ENCODE measurements at places on chromosomes 13 and 19.

DNA sequence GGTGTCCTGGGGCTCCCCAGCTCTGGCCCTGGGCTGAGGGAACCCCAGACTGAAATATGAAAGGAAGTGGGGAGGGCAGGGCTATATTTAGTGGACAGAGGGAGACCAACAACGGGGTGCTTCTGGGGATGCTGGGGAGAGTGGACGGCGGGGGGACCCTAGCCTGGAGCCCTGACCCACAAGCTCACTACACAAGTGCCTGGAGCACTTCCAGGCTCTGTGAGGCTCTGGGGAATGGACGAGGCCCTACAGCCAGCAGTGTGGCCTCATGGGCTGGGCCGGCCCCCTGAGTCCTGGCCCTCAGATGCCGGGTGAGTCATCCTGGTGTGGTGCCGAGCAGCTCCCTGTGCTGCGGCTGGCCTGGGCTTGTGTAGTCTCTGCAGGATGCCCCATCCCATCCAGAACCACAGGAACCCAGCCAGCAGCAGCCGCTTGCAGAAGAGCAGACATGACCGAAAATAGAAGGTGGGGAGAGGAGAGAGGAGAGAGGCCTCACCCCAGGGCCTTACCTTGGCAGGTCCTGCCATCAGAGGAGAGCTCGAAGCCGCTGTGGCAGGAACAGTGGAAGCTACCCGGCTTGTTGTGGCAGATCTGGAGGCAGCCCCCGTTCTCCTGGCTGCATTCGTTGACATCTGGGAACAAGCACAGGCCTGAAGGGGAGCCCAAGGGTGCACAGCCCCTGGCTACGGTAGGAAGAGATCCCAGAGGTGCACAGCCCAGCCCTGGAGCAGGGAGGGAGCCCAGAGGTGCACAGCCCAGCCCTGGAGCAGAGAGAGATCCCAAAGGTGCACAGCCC lies 26.1 kb downstream of the GAS6 start:
- no peak for DNase-seq

- no peak for DNase-seq
Measured at GRCh38 chr19:35357867-35358573, at the start of gene FFAR3. TSS of gene FFAR3 (plus strand) at chr19:35358460. CDS start at chr19:35358891, 431 bp downstream.

GRCh38 chr13:46386392-46387063 lies 524 bp downstream of the RUBCNL start:
- DNase-seq = no peak

GRCh38 chr19:13884726-13885591 lies 8.0 kb downstream of the NANOS3 start:
- DNase-seq = no peak

DNA sequence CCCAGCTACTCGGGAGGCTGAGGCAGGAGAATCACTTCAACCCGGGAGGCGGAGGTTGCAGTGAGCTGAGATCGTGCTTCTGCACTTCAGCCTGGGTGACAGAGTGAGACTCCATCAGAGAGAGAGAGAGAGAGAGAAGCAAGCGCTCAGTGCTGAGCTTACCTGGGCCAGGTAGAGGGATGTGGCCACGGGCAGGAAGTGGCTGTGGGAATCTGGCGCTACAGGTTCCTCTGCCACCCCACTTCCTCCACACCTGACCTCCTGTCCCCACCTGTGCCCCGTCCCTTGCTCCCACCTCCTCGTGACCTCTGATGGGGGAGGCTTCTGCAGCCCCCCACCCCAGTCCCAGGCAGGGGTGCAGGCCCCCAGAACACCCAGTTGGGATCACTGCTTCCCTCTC lies 1.0 kb upstream of the NCCRP1 start:
- no peak for DNase-seq

DNA sequence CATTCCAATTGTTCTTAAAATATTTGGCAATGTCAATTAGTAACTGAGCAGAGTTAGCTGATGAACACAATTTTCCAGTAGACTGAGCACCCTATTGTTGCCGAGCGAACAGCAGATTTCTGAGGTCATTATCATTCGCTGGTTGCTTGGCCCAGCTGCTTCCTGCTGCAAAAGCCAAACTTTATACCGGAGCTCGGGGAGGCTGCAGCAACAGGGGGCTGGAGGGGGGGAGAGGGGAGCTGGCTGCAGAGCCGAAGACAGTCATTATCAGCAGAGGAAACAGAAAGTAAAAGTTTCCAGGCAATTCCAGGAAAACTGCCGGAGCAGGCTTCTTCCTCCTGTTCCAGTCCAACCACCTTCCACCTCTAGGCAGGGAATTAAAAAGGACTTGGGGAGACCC lies 77.9 kb downstream of the ZNF536 start:
- DNase-seq = no peak

DNA sequence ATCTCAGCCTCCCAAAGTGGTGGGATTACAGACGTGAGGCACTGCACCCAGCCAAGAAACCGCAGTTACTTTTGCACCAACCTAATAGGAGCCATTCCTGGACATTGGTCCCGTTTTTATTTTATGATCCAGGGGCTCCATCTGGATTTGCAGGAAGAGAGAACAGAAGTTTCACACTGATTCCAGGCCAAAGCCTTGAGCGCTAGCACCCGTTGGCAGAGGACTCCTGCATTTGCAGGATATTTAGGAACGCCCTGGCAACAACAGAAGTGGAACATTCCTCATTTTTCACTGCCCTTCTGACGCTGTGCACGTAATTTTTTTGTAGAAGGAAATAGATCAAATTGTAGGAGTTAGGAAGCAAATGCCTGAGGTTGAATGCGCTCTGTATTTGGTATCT lies 11.7 kb upstream of the SULT2A1 start:
- DNase-seq = no peak

DNA sequence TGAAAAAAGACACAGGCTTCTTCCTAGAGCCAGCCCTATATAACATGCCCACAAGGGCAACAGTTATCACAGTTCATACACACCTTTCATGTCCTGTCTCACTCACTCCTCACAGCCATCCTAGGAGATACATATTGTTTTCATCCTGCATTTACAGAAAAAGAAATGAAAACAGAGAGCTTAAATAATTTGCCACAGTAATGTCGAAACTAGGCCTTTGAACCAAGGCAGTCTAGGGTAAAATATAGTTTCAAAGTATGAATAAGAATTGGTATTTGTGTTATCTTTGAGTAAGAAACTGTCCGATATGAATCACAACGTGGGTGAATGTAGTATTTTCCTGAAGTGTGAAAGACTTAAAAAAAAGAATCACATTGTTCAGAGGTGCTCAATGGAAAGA lies 26.8 kb downstream of the CLDN10 start:
- DNase-seq = no peak

DNA sequence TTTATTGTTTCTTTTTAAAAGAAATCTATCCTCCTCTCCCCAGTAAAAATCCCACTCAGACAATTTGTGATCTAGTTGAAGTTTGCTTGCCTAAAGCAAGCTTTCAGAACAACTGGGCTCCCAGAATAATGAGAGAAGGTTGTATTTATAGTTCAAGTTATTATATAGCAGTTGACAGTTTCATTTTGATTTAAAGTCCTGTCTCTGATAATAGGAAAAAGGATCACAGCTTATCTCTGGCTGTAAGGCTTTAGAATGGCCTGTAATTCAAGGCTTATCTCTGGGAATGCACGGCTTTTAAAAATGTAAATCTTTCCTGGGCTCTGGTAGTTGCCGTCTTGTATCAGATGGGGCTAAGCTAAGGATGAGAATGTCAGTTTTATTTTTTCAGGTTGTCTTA lies 123.3 kb upstream of the TMTC4 start:
- DNase-seq = no peak

- DNase-seq = no peak
Measured at GRCh38 chr13:65342541-65343337, 1887.4 kb downstream of the PCDH9 start.

DNA sequence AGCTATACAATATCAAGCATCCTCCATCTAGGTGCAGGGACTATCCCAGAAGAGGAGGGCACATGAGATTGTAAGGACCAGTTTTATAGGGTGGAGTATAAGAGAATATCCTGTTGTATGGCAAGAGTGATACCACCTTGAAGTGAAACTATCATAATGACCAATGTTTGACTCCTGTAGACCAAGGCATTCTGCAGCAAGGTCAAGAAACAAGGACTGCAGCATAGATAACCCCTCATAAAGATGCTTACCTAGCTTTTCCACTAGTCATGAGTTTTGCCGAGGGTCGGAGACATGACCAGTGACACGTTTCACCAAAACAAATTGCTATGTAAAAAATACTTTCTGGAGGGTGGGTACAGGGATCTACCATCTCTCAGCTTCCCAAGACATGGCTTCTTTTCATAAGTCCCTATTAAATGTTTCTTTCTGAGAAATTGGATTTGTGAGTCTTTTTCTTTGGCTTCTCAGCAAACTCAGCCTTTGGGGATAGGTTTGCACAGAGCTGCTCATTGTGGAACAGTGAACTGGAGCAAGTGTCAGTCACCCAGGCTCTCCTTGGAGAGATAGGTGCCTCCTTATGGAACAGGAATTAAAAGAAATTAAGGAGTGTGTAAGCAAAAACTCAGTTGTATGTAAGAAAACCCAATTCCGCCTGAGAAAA lies 28.2 kb upstream of the CYSLTR2 start:
- DNase-seq = no peak

DNA sequence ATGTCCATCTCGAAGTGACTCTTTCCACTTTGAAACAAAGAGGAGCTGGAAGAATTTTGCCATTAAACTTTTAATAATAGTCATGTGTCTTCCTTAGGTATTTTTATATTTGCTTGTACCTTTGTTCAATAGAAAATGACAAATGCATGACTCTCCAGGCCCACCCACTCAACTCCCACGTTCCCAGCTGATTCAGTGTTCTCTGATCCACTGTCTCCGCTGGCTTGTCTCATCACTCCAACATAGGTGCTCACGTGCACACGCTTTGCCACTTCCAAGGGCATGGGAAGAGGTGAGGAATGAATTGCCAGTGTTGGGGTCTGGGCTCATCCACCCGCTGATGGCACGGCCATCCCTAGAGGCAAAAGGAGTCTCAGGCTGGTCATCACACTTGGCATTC lies 24.5 kb downstream of the RASL11A start:
- no peak for DNase-seq

- DNase-seq = no peak
Measured at GRCh38 chr13:99766641-99767045, 204.9 kb downstream of the ZIC5 start.

DNA sequence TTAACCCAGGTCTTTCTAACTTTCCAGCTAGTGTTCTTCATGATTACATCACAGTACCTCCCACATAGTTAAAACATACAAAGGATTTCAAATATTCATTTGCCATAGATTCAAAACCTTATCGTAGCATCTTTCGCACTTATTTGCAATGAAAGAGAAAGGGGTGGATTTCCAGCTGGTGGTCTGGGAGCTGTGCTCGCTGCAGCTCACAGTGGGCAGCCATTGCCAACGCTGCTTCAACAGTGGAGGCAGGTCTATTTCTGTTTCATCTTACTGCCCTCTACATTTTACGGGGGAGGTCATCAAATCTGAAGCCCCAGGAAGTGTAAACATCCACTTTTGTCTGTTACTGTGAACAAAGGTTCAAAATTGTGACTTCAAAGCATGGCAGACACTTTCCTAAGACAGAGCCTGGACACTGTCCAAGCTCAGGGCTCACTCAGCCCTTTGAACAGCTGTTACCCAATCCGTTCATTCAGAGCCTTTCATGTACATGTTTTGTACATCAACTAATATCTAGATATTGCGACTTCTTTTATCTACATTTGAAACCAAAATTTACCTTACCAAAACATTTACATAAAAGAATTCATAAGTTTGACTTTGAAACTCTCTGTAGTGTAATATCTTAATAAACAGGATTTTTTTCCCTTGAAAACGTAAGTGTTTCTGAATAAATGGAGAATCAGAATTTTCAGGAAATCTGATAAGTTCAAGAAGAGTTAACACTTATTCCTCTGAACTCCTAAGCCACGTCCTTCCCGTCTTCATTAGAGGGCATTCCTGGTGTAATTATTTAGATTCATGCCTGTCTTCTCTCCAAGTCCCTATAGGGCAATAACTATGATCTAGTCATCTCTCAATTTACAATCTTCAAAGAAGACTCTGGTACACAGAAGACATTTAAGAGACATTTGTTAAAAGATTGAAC lies 25.1 kb downstream of the STARD13 start:
- DNase-seq = no peak

GRCh38 chr19:56125806-56126590 lies 4.9 kb upstream of the ZNF787 start:
- DNase-seq = no peak

GRCh38 chr19:49599378-49600295 lies 8.7 kb downstream of the PRR12 start:
- peak; percentile 20 for DNase-seq
